ENCODE measurements at places on chromosomes 4 and X.

- DNase-seq, result peak; percentile 22
These were observed 100.1 kb downstream of the REPS2 start for GRCh38 chrX:17046478-17047097.

- no peak for DNase-seq
These were observed 15.6 kb upstream of the SPRY1 start for GRCh38 chr4:123380728-123381716.

DNA sequence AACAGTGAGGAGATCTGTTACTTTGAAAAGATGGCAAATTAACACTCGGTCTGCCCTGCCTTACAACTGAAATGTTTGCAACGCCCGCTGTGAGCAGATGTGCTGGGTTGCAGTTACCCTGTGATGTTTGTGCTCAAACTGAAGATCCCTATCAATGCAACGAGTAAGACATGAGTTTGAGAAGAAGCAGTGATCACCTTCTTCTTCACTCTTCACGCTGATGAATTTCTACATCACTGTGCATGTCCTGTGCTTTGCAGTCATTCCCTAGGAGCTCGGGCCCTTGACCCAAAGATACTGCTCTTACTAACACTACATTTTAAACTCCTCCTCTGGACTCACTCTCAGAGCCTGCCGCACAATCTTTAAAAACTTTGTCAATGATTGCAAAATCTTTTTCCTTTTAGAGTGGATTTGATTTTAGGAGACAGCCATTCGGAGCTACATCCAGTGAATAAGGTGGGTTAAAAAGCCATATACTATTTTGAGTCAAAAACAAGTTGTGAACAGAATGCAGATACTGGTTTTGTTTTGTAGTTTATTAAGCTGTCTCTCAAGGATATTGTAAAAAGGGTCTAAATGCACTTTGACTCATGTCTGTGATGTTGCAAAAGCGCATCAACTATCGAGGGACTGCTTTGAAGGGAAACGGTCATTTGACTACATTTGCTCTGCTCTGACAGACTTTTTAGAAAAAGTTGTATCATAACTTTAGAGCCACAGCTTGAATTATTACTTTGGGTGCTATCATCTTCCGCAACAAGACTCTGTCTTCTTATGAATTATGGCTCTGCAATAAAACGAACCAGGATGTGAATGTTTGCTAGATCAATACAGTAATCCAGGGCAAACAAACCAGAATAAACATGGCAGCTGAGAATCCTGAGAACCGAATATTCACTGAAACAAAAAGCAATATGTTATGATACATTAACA is 5.7 kb upstream of the RHOH start:
- no peak for DNase-seq

- no peak for DNase-seq
These were observed 76.9 kb downstream of the DHX15 start for GRCh38 chr4:24507439-24507838.

DNA sequence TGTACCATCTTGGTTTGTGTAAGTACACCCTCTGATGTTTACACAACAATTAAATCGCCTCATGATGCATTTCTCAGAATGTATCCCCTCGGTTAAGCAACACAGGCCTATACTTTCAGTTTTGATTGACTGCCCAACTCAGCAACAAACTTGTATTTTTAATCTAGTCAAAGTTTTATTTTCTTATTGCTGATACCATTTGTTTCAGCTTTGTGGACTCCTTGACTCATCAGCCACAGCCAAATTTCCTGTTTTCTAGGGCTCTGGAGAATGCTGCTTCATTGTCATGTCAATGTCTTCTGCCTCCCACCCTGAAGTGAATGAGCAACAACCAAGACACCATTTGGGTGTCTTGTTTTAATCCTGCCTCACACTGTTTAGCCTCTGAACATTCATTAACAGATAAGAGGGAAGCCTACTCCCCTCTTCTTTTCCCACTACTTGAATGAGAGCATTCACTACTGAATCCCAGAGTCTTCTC is 14.0 kb downstream of the BBS12 start:
- DNase-seq, result no peak

GRCh38 chr4:158644760-158645159 is 26.9 kb downstream of the C4orf46 start:
- DNase-seq, result no peak

GRCh38 chr4:112199041-112199440 is 32.5 kb upstream of the AP1AR start:
- no peak for DNase-seq

- DNase-seq, result peak; percentile 9
These were observed 1.7 kb downstream of the MTMR1 start for GRCh38 chrX:150694738-150695410.

GRCh38 chr4:15451866-15452765 is 17.6 kb upstream of the CC2D2A start:
- no peak for DNase-seq

- DNase-seq, result no peak
These were observed 163.8 kb upstream of the PGRMC2 start for GRCh38 chr4:128451270-128451905.

DNA sequence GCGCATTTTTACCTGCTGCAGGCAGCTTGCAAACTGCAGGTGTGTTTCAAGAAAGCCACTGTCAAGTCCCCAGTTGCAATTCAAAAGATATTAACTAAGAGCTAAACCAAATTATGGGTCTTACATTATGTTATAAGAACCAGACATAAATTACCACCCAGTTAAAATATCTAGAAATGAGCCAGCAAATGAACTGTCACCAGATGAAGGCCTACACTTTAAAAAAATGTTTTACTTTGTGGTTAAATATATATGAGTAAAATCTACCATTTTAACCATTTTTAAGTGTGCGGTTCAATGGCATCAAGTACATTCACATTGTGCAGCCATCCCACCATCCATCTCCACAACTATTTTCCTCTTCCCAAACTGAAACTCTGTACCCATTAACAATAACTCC is 32.0 kb upstream of the TMEM131L start:
- DNase-seq, result no peak

All from CD8-positive, alpha-beta memory T cell (primary cell).